CD4-positive, alpha-beta T cell (primary cell): ENCODE measurements at places on chromosomes 12 and 14.
A peak's percentile ranks its signal among the peaks of the same experiment; 100 is the strongest.

DNA sequence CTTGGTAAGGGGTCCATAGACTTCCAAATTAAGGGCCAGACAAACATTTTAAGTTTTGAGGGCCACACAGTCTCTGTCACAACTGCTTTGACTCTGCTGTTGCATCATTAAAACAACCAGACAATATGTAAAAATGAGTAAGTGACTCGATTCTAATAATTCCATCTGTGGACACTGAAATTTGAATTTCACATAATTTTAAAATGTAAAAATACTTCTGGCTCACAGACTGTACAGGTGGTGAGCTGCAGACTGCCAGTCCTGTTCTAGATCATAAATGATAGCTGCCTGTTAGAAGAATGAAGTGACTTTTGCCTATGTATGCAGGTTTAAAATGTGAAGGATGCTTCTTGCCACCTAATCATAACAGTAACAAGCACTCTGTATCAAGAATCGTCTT, 15.7 kb downstream of the NUDT4 start:
- no peak for DNase-seq

DNA sequence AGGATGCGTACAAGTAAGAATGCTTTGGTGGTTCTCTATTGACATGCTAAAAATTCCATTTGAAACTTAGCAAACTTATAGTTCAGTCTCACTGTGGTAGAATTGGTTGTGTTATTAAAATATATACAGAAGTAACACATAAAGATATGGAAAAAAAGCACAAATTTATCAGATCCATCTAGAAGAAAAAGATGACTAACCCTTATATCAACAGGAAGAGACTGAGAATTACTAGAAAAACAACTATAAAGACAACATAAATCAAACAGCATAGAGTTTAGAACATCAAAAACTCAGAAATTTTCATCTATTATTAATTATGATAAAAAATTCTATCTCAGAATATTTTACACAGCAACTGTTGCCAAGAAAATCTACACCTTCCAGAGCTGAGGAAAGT, 491.0 kb downstream of the ETNK1 start:
- no peak for DNase-seq

DNA sequence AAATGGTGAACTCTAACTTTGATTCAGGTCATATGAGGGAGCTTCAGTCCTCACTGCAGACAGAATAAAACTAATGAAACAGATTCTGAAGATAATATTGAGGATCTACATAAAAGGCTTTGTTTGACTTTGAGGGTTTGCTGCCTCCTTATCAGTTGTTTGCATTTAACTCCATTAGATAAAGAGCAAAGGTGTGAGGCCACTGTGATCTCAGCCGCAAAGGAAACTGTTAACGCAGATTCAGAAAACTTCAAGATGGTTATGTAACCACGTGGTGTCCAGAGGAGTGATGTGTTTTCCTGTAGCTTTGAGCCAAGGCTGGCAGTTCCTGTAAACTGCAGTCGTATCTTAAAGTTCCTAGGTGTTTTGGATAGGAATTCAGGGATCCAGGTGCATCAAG, 67.8 kb downstream of the METTL25 start:
- DNase-seq: no peak

DNA sequence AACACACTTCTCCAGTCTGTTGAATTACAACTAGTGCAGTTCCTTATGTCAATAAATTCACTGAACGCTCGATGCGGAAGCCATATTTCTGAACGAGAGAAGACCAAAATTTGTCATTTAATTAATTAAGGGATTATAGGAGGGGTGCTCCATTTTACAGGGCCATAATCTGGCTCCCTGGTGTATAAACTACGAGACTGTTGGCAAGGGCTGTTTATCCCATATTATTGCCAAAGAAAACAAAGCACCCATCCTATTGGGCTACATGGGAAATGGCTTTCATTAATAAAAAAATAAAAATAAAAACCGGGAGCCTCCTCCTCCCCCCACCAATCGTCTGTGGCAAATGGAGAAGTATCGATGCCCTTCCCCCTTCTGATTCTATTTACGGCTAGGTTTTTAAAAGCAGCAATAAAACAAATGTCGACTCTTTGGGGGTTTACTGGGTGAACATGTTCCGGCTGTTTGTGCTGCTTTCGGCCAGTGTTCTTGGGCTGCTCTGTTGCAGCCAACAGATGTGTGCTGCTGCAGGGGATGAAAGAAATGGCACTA, 24.8 kb downstream of the ATF7 start:
- DNase-seq: no peak

DNA sequence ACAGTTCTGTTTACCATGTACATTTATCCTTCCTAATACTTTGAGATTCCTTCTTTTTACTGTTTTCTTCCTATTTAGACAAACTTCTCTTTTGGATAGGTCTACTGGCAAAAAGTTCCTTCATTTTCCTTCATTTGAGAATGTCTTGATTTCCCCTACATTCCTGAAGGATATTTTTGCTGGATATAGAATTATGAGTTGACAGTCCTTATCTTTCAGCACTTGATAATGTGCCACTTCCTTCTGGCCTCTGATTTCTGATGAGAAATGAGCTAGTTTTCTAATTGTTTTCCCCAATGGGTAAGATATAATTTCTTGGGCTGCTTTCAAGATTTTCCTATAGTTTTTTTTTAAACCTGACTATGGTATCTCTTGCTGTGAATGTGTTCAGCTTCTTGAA, 75.6 kb downstream of the CEP83 start:
- no peak for DNase-seq

DNA sequence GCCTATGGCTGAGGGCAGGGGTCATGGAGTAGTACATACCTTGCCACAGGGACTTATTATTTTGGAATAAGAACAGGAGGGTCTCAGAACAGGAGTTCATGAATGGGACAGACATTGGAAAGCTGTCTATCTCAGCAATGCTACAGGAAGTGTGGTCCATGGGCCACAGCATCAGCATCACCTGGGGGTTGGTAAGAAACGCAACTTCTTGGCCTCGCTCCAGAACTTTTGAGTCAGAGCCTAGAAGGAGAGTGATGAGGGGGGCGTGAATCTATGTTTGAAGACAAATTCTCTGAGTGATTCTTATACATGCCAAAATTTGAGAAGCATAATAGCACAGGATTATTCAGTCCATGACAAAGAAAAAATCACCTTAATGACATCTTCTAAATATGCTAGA, 156.6 kb downstream of the RPAP3 start:
- DNase-seq: no peak

DNA sequence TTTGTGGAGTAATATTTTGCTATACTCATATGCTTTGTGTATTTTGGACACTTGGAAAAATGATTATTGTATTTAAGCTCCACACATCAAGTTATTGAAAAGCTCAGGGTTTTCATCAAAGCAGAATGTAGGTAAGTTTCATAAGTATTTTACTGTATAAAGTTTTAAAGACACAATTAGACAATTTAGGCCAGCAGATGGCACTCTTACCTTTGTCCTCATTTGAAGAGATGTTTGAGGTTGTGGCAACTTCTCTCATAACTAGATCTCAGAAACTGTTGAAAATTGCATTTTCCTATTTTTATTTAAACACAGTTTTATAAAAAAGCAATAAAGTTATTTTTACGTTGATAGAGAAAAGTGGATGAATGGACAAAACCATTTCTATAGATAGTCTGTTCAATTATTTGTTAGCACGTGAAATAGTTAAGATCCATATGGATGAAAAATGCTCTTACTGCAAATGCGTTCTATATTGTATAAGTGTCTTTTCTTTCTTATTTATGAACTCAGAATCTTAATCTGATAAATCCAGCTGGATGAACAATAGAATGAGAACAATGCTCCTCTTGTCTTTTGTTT, 300.0 kb downstream of the AEBP2 start:
- no peak for DNase-seq

DNA sequence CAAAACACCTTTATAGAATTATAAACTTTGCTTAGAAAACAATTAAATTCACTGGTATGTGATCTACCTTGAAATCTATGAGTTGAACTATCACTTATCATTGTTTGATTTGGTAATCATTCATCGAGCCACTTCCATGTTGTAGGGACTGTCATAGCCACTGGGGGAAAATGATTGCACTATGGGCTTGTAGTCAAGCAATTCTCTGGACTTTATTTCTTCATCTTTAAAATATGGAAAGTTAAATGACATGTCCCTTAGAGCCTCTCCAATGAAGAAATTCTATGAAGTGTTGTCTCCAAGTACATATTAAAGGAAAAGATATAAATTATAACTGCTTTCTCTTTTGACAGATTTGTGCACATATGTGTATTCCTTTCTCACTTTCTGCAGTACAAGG, 97.3 kb downstream of the NELL2 start:
- DNase-seq: no peak

DNA sequence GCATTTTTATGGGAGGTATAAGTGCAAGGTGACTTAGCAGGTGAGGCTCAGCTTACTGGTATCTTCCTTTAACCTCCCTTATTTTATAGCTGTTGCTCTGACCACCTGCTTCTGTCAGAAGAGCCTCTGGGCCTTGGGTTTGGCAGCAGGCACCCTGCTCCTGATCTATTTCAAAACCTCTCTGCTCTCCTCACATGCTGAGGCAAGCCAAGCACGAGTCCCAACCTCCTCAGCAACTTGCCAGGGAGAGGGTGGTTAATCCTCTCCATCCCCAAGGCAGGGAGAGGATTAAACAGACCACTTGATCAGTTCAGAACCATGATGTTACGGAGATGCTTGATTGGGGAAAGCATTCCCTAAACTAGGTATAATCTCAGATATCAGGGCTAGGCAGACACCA, 5.4 kb downstream of the PLEKHH1 start:
- no peak for DNase-seq

DNA sequence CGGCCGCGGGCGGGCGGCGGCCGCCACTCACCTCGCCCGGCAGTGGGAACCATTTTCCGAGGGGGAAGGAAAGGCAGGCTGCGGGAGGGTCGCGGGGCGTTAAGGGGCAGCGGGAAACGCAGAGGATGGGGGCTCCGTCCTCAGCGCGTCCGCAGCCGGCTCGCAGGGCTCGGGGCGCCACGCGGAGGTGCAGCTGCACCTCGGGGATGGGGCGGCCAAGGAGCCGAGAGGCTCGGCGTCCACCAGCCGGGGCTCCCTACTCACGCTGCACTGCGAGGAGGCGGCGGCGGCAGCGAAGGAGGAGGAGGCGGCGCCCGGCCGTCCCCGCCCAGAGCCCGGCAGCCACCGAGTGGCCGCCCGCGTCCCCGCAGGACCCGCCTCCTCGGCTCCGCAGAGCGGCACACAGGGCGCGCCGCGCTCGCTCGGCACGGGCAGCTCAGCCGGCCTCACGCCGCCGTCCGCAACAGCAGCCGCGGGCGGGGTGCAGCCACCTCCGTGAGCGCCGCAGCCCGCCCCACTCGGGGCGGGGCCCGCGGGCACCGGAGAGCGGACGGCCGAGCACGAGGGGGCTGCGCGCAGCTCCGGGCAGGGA, at the start of gene ATP2B1:
Gene ATP2B1, minus strand, starts transcription at position 274 of the 592 bp plus-strand sequence. CDS start 52,952 bp downstream, outside the sequence.
- DNase-seq: peak; percentile 89

DNA sequence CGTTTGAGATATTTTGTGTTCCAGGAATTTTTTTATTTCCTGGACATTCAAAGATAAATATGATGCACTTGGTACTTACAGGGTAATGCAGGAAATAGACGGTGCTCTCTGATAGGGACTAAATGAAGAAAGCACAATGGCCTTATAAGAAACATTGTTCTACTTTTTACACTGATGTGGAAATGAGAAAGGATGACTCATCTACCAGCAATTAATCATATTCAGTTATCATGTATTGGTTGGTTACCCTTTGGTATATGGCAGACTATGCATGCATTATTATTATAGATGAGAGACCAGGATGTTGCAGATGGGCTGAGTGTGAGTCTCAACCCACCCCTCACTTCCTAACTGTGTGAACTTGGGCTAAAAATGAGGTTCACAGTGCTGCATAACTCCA, 222.2 kb downstream of the FLRT2 start:
- DNase-seq: no peak

DNA sequence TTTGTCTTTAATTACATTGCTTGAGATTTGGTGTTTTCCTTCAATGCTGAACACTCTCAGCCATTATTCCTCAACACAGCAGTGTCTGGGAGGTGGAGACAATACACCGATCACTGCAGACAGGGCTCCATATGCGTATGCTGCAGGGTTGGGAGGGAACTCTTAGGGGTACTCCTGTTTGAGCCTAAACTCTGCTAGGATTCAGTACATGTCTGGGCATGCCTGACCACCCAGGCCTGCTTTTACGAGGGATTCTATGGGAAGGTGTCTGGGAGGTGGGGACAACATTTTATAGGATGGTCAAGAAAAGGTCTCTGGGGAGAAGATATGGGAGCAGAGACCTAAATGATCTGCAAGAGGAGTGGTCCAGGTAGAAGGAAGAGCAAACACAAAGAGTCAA, 34.3 kb downstream of the DHRS2 start:
- no peak for DNase-seq

- no peak for DNase-seq
Measured at GRCh38 chr14:90332271-90332584, 487 bp upstream of the NRDE2 start.

DNA sequence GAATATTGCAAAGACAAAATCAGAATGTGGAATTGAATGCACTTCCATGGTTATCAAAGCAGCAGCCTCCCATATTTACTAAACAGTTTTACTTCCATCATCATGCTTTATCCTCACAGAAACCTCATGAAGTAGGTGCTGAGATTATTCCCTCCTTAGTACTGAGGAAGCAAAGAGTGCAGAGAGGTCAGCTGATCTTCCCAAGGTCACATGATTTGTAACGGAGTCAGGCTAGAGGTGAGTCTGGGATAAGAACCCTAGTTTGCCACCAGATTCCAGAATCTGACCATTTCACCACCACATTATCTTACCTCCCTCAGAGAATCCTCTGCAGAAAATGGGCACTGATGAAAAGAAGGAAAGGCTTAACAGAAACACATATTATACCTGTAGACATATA, 102.0 kb downstream of the LGR5 start:
- no peak for DNase-seq

- no peak for DNase-seq
Measured at GRCh38 chr14:63240221-63240620, 36.0 kb downstream of the RHOJ start.

DNA sequence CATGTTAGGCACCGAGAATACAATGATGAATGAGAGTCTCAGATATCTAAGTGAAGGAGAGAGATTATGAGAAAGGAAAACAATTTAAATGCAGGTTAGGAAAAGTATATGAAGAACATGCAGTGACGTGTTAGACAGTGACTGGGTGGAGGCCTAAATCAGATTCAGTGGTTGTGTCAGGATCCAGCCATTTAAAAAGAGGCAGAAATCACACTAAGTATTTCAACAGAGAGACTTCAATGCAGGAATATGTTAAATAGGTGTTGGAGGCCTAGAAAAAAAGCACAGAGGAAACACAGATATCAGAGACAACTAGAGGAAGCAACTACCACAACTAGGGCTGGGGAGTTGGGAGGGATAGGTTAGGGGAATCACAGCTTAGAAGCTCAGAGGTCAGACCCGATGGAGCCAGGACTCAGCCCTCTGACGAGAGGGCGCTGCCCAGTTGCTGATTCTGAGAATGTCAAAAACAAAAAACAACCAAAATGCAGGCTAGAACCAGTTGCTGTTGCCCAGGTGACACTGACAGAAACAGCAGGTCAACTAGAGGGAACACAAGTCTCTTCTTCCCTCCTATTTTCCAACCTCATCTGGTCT, 3.0 kb upstream of the GARIN2 start:
- no peak for DNase-seq
